ENCODE measurements at places on chromosomes 11 and 22. TPM values are rescaled to one million over a fixed set of nuclear protein-coding genes. Genes with fewer than 3 reads are reported as not detected.

The USH1C gene
- not detected for total RNA-seq

The OR5A1 gene
- total RNA-seq, result not detected

The SPI1 gene
- total RNA-seq, result not detected

The TUBA8 gene
- total RNA-seq, result 0.63 TPM

The PRRG4 gene
- not detected for total RNA-seq

The RIBC2 gene
- 0.32 TPM for total RNA-seq

The NCAM1 gene
- not detected for total RNA-seq

The SYT7 gene
- 5.5 TPM for total RNA-seq

All from bronchial smooth muscle cell (primary cell).